ENCODE measurements at places on chromosomes 2 and 18. TPM values are rescaled to one million over a fixed set of nuclear protein-coding genes. Genes with fewer than 3 reads are reported as not detected.

The IRS1 gene
- total RNA-seq, result 24.5 TPM

The FAM228A gene
- total RNA-seq, result 1.4 TPM

- no peaks in the 10 kb centered on the region for H3K36me3 ChIP-seq
- H3K4me1 ChIP-seq, result peaks cover 6% of the 10 kb centered on the region
- no peak overlapping the region for H3K4me3 ChIP-seq
- H3K27ac ChIP-seq, result no peak overlapping the region
- DNase-seq, result peak; percentile 86
Observed at GRCh38 chr2:101063352-101064124, 61.4 kb downstream of the RPL31 start.

DNA sequence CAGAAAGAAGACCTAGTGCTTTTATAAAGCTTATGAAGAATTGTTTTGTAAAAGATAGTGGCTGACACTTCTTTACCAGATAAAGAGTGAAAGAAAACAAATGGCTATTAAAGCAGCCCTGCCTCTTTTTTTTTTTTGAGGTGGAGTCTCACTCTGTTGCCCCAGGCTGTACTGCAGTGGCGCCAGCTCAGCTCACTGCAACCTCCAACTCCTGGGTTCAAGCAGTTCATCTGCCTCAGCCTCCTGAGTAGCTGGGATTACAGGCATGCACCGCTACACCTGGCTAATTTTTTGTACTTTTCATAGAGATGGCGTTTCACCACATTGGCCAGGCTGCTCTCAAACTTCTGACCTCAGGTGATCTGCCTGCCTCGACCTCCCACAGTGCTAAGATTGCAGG lies 12.9 kb downstream of the ARPC2 start:
- no peak for DNase-seq
- peak overlapping the region; percentile 73 for H3K27ac ChIP-seq
- H3K27me3 ChIP-seq, result no peaks in the 10 kb centered on the region
- peaks cover 36% of the 10 kb centered on the region for H3K4me1 ChIP-seq

- H3K4me1 ChIP-seq, result no peaks in the 10 kb centered on the region
- DNase-seq, result no peak
- no peak overlapping the region for H3K4me3 ChIP-seq
- no peaks in the 10 kb centered on the region for H3K27me3 ChIP-seq
Observed at GRCh38 chr2:125696560-125696959, 959.4 kb upstream of the GYPC start.

The KLHL14 gene
- total RNA-seq, result not detected

The MALL gene
- 4.4 TPM for total RNA-seq

The STARD7 gene
- 163 TPM for total RNA-seq

DNA sequence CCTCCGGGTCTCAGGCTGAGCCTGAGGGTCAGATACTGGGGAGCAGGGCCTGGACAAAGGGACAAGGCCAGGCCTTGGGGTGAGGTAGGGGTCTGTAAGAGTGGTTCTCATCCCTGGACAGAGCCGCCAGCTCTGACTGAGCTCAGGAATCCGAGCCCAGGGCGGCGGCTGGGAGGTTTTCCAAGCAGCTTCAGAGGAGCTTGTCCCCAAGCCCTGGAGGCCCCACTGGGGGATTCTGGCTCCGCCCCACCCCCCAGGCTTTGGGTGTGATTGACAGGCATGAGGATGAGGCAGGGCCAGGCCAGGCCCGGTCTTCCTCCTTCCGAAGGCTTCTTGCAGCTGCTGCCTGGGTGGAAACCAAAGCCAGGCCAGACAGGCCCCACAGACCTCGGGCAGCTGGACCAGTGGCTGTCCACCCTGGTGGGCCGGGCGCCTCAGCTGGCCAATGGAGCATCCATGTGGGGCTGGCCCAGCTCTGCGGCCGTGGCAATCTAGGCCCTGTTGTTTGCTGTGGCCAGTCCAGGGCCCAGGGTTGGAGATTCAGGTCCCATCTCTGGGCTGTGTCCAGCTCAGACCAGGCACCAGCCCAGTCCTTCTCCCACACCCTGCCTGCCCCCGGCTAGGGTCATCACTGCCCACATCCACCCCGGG lies 23.1 kb upstream of the GPC1 start:
- no peaks in the 10 kb centered on the region for H3K36me3 ChIP-seq
- H3K27ac ChIP-seq, result no peak overlapping the region
- no peaks in the 10 kb centered on the region for H3K4me1 ChIP-seq
- no peaks in the 10 kb centered on the region for H3K27me3 ChIP-seq
- peak; percentile 26 for DNase-seq

DNA sequence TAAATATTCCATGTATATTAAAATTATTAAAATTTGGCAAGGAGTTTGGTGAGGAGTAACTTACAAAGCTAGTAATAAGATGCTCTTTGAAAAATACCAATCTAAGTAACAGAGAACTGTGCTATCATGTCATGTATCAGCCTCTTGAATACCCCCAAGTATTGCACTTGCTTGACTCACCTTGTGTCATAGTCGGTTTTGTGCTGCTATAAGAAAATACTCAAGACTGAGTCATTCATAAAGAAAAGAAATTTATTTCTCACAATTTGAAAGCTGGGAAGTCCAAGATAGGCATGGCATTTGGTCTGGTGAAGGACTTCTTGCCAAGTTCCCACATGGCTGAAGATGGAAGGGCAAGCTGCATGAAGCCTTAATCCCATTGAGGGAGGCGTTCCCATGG lies 179.2 kb downstream of the MEMO1 start:
- H3K27ac ChIP-seq, result no peak overlapping the region
- no peaks in the 10 kb centered on the region for H3K36me3 ChIP-seq
- peak; percentile 45 for DNase-seq
- no peaks in the 10 kb centered on the region for H3K27me3 ChIP-seq
- no peaks in the 10 kb centered on the region for H3K4me1 ChIP-seq

The CTAGE1 gene
- not detected for total RNA-seq

DNA sequence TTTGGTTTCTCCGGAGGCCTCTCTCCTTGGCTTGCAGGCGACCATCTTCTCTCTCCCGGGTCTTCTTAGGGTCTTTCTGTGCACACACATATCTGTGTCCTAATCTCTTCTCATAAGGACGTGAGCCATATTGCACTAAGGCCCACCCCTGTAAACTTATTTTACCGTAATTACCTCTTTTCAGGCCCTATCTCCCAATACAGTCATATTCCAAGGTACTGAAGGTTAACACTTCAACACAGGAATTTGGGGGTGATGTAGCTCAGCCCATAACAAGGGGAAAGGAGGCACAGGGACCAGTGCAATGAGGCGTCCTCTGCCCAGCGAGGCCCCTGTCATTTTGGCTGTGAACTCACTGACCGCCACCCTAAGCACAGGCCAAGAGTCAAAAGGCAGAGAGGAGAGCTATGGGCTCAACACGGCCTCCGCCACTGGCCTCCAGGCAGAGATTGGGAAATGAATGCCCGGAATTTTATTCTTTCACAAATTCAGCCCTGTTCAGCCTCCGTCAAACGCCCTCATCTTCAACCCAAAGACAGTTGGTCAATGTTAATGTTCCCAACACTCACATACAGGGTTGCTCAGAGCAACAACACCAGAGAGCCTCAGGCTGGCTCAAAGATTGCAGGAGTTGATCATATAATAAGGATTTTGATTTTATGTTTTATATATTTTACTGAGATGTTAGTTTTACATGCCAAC lies 15.9 kb upstream of the NMUR1 start:
- no peaks in the 10 kb centered on the region for H3K36me3 ChIP-seq
- H3K27me3 ChIP-seq, result no peaks in the 10 kb centered on the region
- H3K4me3 ChIP-seq, result no peak overlapping the region
- DNase-seq, result peak; percentile 13

- H3K4me1 ChIP-seq, result no peaks in the 10 kb centered on the region
- DNase-seq, result no peak
- H3K4me3 ChIP-seq, result no peak overlapping the region
- no peaks in the 10 kb centered on the region for H3K27me3 ChIP-seq
Observed at GRCh38 chr2:138814123-138814898, 34.1 kb upstream of the NXPH2 start.

The KLHL30 gene
- total RNA-seq, result under 0.01 TPM

- peak; percentile 93 for DNase-seq
- H3K4me3 ChIP-seq, result no peak overlapping the region
- no peaks in the 10 kb centered on the region for H3K27me3 ChIP-seq
- no peaks in the 10 kb centered on the region for H3K36me3 ChIP-seq
- peaks cover 45% of the 10 kb centered on the region for H3K4me1 ChIP-seq
Observed at GRCh38 chr2:120861191-120861575, 125.5 kb downstream of the GLI2 start.

GRCh38 chr18:13932285-13933025 lies 17.1 kb upstream of the MC2R start:
- no peak overlapping the region for H3K4me3 ChIP-seq
- no peaks in the 10 kb centered on the region for H3K27me3 ChIP-seq
- no peaks in the 10 kb centered on the region for H3K4me1 ChIP-seq
- no peak overlapping the region for H3K27ac ChIP-seq

GRCh38 chr2:32963941-32964340 lies 17.2 kb downstream of the LTBP1 start:
- H3K4me3 ChIP-seq, result no peak overlapping the region
- no peaks in the 10 kb centered on the region for H3K36me3 ChIP-seq
- H3K4me1 ChIP-seq, result peaks cover 6% of the 10 kb centered on the region
- DNase-seq, result peak; percentile 65

DNA sequence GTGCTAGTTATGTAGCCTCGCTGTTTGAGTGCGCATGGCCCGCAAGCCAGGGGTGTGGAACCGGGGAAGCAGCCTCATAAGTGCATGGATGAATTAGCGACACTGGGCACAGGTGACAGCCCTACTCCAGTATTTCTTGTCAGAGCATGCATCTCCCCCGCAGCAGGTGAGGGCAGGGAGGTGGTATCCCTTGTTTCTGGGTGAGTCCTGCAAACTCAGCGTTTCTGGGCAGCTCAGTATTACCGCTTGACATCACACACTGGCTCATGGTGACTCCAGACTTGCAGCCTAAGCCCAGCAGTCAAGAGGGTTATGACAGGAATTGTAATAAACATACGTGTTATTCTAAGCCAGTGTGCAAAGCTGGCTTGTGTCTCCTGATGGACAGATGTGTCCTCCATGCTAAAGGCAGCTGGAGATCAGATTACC lies 2.5 kb downstream of the CABLES1 start:
- peak overlapping the region; percentile 82 for H3K4me3 ChIP-seq
- no peaks in the 10 kb centered on the region for H3K36me3 ChIP-seq
- no peak for DNase-seq
- H3K4me1 ChIP-seq, result peaks cover 25% of the 10 kb centered on the region

The PPP4R1 gene
- total RNA-seq, result 143 TPM
